ENCODE measurements at places on chromosomes 1 and 21.

- H3K27me3 ChIP-seq = no peaks in the 10 kb centered on the region
- peaks cover 19% of the 10 kb centered on the region for H3K4me1 ChIP-seq
- H3K27ac ChIP-seq = no peak overlapping the region
- peak overlapping the region; percentile 63 for H3K4me3 ChIP-seq
- DNase-seq = no peak
Measured at GRCh38 chr1:9589144-9589718, 520 bp downstream of the TMEM201 start.

GRCh38 chr1:234296496-234296895 lies 76.8 kb upstream of the COA6 start:
- no peak for DNase-seq
- H3K36me3 ChIP-seq = no peaks in the 10 kb centered on the region
- H3K4me3 ChIP-seq = no peak overlapping the region
- no peaks in the 10 kb centered on the region for H3K4me1 ChIP-seq

GRCh38 chr1:11787804-11788436 lies 17.8 kb downstream of the MTHFR start:
- no peak for DNase-seq
- H3K36me3 ChIP-seq = peaks cover 14% of the 10 kb centered on the region
- H3K27me3 ChIP-seq = no peaks in the 10 kb centered on the region
- no peaks in the 10 kb centered on the region for H3K4me1 ChIP-seq
- H3K27ac ChIP-seq = peak overlapping the region; percentile 11

DNA sequence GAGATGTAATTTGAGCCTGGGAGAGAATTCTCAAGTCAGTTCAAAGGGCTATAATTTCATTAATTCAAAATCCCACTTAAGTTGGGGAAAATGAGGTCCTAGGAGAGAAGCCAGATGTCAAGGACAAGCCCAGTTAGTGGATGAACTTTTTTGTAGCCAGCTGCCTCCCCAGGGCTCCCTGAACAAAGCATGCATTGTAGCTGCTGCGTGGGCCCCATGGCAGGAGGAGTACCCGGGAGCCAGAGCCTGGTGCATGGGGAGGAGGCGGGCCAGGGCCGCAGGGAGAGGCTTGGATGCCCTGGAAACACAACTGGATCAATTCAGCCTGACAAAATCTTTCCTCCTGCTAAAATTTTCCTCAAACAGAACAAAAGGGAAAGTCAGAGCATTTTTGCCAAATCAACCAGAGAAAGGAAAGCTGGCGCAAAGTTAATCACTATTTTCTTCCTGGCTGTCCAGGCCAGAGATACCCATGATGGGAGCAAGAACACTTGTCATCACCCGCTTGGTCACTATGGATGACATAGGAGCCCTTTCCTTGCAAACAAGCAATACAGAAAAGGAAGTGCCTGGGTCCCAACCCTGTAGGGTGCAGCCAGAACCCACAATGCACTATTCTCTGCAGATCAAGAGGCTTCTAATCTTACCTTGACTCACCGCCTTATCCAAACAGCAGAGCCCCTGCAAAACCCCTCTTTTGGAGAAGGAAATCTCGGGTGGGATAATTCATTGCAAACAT lies 248.1 kb upstream of the RAB4A start:
- H3K27me3 ChIP-seq = no peaks in the 10 kb centered on the region
- no peak overlapping the region for H3K4me3 ChIP-seq
- DNase-seq = peak; percentile 26
- no peak overlapping the region for H3K27ac ChIP-seq

GRCh38 chr1:109252893-109253802 lies 3.8 kb downstream of the CELSR2 start:
- H3K36me3 ChIP-seq = no peaks in the 10 kb centered on the region
- no peaks in the 10 kb centered on the region for H3K27me3 ChIP-seq
- H3K4me3 ChIP-seq = no peak overlapping the region
- H3K27ac ChIP-seq = no peak overlapping the region
- H3K4me1 ChIP-seq = peaks cover 8% of the 10 kb centered on the region

DNA sequence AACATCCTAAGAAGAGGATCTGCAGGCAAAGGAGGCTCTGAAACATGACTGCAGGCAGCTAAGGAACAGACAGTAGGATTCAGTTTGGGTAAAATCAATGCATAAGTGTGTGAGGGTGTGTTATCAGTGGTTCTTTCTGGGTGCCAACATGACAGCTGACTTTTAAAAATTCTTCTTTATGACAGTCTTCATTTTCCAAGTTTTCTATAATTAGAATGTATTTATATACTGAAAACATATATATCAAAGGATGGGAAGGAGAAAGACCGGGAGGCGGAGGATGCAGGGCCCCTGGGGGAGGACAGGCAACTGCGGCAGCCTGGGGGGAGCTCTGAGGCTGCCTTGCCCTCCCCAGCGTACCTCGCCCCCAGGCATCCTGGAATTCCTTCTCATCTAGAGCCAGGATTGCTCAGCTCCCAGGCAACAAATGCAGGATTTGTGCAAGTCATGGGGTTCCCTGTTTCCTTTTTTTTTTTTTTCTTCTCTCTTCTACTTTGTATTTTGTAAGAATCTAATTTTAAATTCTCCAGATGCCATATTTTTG lies 104.8 kb downstream of the CSMD2 start:
- DNase-seq = no peak
- no peaks in the 10 kb centered on the region for H3K27me3 ChIP-seq
- H3K4me1 ChIP-seq = no peaks in the 10 kb centered on the region
- no peaks in the 10 kb centered on the region for H3K36me3 ChIP-seq
- no peak overlapping the region for H3K27ac ChIP-seq

DNA sequence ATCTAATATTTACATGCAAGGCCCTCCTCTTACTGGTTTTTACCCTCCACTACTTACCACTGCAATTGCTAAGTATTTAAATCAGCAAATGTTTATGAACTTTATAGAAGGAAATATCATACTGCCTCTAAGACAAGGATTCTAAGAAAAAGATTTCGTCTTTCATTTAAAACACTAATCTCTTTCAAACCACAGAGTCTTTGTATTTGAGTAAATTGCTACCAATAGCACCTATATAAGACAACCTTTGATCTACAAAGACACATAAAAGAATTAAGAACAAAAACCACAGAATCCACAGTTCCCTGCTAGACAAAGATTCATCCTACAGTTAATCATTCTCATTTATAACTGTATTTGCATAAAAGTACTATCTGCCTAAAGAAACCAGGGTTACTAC lies 37.6 kb downstream of the RNF115 start:
- peaks cover 6% of the 10 kb centered on the region for H3K4me1 ChIP-seq
- no peak overlapping the region for H3K27ac ChIP-seq
- H3K27me3 ChIP-seq = no peaks in the 10 kb centered on the region
- no peaks in the 10 kb centered on the region for H3K36me3 ChIP-seq

DNA sequence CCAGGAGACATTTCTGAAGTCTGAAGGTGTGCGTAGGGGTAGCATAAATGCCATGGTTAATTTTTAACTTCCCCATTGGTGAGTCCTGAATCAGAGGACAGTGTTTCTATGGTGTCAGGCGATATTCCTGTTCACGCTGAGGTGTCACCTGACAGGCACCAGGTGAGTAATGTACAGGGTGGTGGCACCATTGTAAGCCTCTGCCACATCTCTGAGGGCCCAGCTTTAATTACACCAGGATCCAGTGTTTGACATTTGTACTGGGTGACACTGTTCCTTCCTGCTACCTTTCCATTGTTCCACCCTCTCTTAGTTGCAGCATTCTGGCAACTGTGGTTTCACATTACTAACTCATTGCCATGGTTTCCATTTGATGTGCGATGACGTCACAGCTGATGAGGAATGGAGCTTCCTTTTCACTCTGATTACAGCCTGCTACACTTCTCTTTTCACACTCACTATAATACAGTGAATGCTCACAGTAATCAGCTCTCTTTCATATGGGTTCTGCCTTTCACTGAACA lies 40.6 kb upstream of the MARK1 start:
- H3K36me3 ChIP-seq = no peaks in the 10 kb centered on the region
- H3K27me3 ChIP-seq = no peaks in the 10 kb centered on the region
- no peak for DNase-seq
- no peaks in the 10 kb centered on the region for H3K4me1 ChIP-seq
- no peak overlapping the region for H3K4me3 ChIP-seq
- no peak overlapping the region for H3K27ac ChIP-seq

GRCh38 chr1:76827066-76827465 lies 40.2 kb upstream of the ST6GALNAC5 start:
- no peaks in the 10 kb centered on the region for H3K36me3 ChIP-seq
- no peaks in the 10 kb centered on the region for H3K27me3 ChIP-seq
- no peaks in the 10 kb centered on the region for H3K4me1 ChIP-seq
- H3K27ac ChIP-seq = no peak overlapping the region
- no peak for DNase-seq

DNA sequence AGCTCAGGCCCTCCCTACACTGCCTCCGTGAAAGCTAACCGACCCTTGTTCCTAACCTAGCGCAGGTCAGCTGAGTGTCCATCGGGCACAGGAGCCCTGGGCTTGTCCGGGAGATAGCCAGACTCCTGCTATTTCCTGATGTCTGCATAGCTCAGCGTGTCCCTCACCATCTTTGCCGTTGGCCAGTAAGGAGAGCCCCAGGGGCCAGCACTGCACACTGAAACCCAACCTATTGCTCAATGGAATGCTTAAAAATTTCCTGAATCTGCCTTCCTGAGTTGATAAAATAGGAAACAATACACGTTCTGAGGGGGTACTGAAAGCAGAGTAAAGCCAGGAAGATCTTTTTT lies 2.2 kb downstream of the RUNX1 start:
- no peaks in the 10 kb centered on the region for H3K27me3 ChIP-seq
- H3K36me3 ChIP-seq = no peaks in the 10 kb centered on the region
- no peaks in the 10 kb centered on the region for H3K4me1 ChIP-seq
- no peak overlapping the region for H3K27ac ChIP-seq
- H3K4me3 ChIP-seq = no peak overlapping the region

DNA sequence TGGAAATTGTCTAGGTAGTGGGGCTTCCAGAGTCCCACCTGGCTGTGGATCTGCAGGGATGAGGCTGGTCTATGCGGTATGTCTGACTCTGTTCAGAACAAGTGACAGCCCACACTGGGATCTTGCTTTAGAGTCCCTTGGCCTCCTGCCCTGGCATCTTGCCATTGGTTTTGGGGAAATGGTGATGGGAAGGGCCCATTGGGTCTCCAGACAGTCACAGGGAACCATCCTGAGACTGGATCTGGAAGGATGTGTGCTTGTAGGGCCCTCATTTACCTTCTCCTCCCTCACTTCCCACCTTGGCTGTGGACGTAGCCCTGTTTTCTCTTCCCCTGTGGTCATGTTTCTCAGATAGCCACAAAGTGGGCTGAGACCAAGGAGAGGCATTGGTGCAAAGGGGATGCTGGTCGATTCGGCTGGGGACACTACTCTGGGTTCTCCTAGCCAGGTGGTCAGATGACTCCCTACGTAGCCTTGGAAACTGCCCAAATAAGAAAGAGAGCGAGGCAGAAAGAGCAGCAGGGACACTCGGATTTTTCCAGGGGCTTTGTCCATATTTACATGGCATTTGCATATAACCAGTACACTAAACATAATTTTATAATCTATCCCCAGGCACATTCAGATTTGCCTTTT lies 15.1 kb downstream of the SOX13 start:
- no peaks in the 10 kb centered on the region for H3K36me3 ChIP-seq
- no peak for DNase-seq
- H3K4me1 ChIP-seq = peaks cover 45% of the 10 kb centered on the region

DNA sequence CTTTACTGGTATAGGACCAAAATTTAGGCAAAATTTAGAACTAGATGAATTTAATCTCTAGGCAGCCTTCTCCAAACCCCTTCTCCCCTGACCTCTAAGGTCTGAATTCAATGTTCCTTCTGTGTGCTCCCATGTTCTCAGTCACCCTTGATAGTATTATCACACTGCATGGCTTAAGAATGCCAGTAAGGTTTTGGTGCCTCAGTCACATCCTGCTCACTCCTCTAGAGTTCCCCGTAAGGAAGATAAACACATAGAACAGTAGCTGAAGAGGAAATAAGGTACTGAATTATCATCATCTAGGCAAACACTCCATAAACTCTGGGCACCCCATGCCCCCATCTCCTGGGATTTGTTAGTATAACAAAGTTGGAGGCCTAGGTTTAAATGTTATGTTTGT lies 18.2 kb downstream of the PRRX1 start:
- no peak overlapping the region for H3K27ac ChIP-seq
- no peak for DNase-seq
- H3K4me3 ChIP-seq = no peak overlapping the region

DNA sequence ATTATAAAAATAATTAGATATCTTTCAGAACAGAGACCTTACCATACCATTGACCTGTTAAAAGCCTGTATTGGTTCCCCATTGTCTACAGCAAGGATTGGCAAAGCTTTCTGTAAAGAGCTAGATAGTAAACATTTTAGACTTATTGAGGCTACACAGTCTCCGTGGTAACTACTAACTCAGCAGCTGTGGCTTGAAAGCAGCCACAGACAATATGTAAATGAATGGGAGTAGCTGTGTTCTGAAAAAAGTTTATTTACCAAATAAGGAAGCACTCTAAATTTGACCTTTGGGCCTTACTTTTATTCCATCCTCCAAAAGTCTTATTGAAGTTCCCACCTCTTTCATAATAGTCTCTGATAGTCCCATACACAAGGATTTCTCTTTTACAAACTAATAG lies 39.7 kb downstream of the NUP210L start:
- H3K27ac ChIP-seq = no peak overlapping the region
- DNase-seq = no peak
- H3K4me3 ChIP-seq = no peak overlapping the region
- H3K27me3 ChIP-seq = no peaks in the 10 kb centered on the region

DNA sequence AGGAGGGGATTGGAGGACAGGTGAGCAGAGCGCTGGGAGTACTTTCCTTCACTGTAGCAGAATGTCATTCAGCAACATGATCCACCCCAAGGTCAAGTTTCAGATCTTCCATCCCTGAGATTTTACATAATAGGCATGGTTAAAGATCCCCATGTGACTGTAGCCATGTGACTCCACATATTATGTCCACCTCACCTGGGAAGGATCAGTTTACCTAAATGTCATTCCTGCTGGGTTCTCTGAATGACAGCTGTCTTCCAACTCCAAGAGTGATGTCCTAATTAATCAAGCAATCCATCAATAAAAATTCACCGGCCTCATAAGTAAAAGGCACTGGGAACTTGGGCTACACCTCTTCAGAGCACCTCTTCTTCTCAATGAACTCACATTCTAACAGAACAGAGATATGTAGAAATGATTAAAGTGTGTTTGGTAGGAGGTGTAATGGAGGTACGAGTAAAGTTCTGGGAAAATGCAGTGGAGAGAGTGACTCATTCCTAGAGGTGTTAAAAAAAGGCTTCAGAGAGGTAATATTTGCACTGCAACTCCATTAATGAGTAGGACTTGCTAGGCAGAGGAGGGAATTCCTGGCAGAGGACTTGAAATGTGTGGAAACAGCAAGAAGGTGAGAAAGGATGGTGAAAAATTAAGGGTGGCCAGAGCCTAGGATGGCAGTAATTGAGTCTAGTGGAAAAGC lies 22.2 kb upstream of the MAPKAPK2 start:
- H3K36me3 ChIP-seq = no peaks in the 10 kb centered on the region
- H3K4me1 ChIP-seq = no peaks in the 10 kb centered on the region
- H3K27ac ChIP-seq = no peak overlapping the region
- no peaks in the 10 kb centered on the region for H3K27me3 ChIP-seq
- no peak for DNase-seq
- H3K4me3 ChIP-seq = no peak overlapping the region
